ENCODE measurements at places on chromosomes 1 and 21. TPM values are rescaled to one million over a fixed set of nuclear protein-coding genes. Genes with fewer than 3 reads are reported as not detected.

DNA sequence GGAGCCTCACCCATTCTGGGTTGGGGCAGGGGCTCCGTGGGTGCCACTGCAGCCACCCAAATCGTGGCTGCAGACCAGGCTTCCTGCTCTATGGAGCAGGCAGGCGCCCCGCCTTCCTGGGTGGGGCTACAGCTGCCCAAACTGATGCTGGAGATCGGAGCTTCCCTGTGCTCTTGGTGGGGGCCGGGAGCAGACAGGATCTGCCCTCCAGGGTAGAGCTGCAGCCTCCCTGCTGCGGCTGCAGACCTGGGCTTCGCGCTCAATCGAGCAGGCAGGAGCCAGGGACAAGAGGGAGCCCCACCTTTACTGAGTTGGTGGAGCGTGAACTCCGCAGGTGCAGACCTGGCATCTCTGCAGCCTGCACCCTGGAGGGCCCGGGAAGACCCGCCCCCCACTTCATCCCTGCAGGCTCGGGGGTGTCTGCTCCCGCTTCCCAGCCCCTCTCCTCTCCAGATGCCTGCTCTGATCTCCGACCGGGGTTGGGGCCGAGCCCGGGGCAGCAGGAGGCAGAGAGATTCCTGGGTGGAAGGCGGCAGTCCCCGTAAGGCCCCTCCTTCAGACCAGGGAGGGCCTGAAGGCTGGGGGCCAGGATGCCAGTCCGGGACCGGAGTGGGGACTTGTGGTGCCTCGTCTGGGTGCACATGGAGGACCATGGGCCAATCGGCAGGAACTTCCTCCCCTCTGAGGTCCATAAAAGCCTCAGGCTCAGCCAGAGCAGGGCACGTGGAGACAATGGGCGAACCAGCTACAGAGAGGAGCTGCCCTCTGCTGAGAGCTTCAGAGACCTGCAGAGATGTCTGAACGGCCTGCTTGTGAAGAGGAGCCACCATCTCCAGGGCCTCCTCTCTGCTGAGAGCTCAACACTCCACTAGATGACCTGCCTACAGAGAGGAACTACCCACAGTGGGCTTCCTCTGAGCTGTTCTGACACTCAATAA is 359.3 kb downstream of the SMYD3 start:
- no peaks in the 10 kb centered on the region for H3K4me1 ChIP-seq
- peak; percentile 54 for DNase-seq
- no peaks in the 10 kb centered on the region for H3K27me3 ChIP-seq
- H3K4me3 ChIP-seq = no peak overlapping the region
- H3K36me3 ChIP-seq = peaks cover 9% of the 10 kb centered on the region

- H3K36me3 ChIP-seq = no peaks in the 10 kb centered on the region
- no peaks in the 10 kb centered on the region for H3K4me1 ChIP-seq
- no peak overlapping the region for H3K4me3 ChIP-seq
- H3K27ac ChIP-seq = no peak overlapping the region
- no peaks in the 10 kb centered on the region for H3K27me3 ChIP-seq
These were observed 3.9 kb downstream of the PKLR start for GRCh38 chr1:155297384-155297783.

DNA sequence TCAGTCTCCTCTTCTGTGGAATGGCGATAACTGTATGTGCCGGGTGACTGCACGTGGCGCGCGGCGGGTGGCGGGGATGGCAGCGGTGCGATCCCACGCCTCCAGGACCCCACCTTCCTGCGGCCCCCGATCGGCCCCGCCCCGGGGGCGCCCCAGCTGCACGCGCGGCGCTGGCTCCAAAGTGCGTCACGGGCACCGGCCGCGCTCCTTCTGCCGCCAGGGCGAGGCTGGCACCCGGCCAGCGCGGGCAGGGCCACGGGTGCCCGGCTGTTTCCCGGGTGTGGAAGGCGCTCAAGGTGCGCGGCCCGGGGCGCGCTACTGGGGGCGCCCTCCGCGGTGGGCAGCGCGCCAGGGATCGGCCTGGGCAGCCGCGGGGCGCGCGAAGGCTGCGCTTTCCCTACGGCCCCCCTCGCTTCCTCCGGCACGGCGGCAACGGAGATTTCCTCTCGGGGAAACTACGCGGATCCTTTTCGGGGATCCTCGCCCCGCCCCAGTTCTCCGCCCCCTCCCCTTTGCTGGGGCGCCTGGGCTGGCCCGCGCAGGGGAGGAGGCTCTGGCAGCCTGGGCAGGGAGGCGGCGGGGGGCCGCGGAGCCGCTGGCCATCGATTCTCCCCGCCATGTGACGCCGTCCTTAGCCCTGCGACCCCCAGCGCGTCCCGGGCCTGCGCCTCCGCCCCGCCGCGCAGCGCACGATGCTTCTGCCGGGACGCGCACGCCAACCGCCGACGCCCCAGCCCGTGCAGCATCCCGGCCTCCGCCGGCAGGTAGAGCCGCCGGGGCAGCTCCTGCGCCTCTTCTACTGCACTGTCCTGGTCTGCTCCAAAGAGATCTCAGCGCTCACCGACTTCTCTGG is at the start of gene EVA1C:
Gene EVA1C, plus strand, starts transcription at position 545 of the 853 bp plus-strand sequence. Its CDS starts 148 bp downstream, at position 693.
- H3K27ac ChIP-seq = no peak within 1 kb of the TSS
- H3K27me3 ChIP-seq = peaks cover 39% of the 10 kb centered on the region
- peak; percentile 69 for DNase-seq
- no peaks in the 10 kb centered on the region for H3K36me3 ChIP-seq

The JAM2 gene
- 2.6 TPM for total RNA-seq

The TRIM45 gene
- total RNA-seq = 10.3 TPM

- no peak overlapping the region for H3K27ac ChIP-seq
- no peak for DNase-seq
- no peak overlapping the region for H3K4me3 ChIP-seq
- no peaks in the 10 kb centered on the region for H3K36me3 ChIP-seq
- H3K4me1 ChIP-seq = no peaks in the 10 kb centered on the region
- no peaks in the 10 kb centered on the region for H3K27me3 ChIP-seq
These were observed 201.3 kb downstream of the MRPL39 start for GRCh38 chr21:25405984-25406383.

The ITGB2 gene
- 1.1 TPM for total RNA-seq

- H3K36me3 ChIP-seq = no peaks in the 10 kb centered on the region
- no peak overlapping the region for H3K4me3 ChIP-seq
- H3K27ac ChIP-seq = no peak overlapping the region
- H3K4me1 ChIP-seq = no peaks in the 10 kb centered on the region
- H3K27me3 ChIP-seq = peaks cover 16% of the 10 kb centered on the region
These were observed 1.9 kb upstream of the AK5 start for GRCh38 chr1:77279929-77280328.

DNA sequence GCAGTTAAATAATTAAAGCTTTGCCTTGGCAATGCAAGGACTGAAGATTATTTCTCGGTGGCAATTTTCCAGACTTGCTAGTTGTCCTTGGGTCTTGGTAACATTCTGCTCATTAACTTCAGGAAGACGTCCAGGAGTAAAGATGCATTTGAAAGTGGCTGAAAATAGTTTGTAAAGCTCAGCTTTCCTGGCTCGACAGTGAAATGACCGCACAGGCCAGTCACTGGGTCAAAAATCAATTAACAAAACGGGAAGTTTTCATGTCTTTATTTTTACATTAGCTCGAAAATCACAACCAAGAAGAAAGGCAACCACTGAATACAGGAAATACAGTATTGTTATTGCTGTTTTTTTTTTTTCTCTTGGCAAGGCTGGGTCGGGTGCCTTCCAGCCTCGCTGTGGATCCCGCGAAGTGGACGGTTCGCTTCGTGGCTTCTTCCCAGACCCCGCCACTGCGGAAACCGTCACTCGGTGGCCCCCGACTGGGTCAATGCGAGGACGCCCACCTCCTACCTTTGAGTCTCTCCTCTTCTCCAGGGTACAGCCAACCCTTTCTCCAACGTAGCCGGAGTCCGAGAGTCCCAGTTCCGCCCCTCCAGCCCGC is 479 bp upstream of the SNX7 start:
- no peaks in the 10 kb centered on the region for H3K36me3 ChIP-seq
- H3K27ac ChIP-seq = no peak overlapping the region
- DNase-seq = no peak
- H3K27me3 ChIP-seq = no peaks in the 10 kb centered on the region
- no peaks in the 10 kb centered on the region for H3K4me1 ChIP-seq

DNA sequence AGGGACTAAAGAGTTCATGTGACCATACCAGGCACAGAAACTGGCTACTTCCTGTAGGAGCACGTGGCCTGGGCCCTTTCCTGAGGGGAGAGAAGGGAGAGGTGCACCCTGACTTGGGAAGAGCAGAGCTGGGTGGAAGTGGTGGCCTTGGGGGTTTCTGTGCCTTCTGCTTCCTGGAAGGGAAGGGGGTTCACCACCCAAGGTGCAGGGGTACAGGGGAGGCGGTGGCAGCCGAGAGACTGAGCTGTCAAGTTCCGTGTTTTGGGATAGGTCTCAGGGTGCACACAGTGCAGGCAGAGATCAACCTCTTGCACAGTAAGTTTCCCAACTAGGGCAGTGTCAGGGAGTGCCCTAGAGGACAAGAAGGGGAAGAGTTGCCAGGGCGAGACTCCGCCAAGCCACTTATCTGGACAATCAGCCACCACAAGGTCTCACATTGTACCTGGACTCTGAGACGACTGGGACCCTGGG is 10.1 kb downstream of the HECTD3 start:
- H3K27ac ChIP-seq = no peak overlapping the region
- no peaks in the 10 kb centered on the region for H3K27me3 ChIP-seq
- H3K4me3 ChIP-seq = no peak overlapping the region
- peaks cover 39% of the 10 kb centered on the region for H3K36me3 ChIP-seq
- DNase-seq = no peak

The NADK gene
- total RNA-seq = 104 TPM

The CA6 gene
- total RNA-seq = not detected

The CASZ1 gene
- 2.3 TPM for total RNA-seq

The AK2 gene
- total RNA-seq = 159 TPM

DNA sequence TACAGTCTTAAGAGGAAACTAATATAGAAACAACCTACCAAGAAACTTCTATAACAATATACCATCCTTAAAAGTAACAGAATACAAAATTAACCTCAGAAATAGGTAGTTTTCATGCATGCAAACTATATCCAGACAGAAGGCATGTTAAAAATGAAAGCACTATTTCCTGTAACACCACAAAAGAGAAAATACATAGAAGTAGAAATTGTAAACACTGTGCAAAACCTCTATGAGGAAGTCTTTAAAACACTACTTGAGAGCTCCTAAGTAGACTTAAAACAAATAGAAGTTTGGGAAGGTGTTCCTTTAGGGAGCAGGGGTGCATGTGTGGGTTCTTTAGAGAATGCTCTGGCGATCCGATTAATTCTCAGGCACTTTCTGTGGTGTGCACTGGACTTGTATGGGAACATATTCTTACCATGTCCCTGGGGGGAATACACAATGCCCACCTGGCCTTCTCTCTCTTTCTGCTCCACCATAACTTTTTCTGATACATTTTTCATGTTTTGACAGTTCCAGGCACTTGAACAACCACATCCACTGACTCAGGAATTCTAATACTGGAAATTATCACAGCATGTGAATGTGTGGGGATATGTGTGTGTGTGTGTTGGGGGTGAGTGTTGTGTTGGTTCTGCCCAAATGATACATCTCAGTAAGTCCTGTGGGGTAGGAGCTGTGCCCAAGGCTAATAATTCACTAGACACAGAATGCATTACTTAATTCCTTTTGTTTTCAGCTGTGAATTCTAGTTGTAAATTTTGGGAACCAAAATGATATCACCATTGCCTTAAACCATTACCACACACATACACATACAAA is 866.3 kb upstream of the B3GALT2 start:
- no peak for DNase-seq
- H3K27ac ChIP-seq = no peak overlapping the region
- H3K27me3 ChIP-seq = no peaks in the 10 kb centered on the region
- no peaks in the 10 kb centered on the region for H3K36me3 ChIP-seq
- H3K4me1 ChIP-seq = no peaks in the 10 kb centered on the region
- no peak overlapping the region for H3K4me3 ChIP-seq

DNA sequence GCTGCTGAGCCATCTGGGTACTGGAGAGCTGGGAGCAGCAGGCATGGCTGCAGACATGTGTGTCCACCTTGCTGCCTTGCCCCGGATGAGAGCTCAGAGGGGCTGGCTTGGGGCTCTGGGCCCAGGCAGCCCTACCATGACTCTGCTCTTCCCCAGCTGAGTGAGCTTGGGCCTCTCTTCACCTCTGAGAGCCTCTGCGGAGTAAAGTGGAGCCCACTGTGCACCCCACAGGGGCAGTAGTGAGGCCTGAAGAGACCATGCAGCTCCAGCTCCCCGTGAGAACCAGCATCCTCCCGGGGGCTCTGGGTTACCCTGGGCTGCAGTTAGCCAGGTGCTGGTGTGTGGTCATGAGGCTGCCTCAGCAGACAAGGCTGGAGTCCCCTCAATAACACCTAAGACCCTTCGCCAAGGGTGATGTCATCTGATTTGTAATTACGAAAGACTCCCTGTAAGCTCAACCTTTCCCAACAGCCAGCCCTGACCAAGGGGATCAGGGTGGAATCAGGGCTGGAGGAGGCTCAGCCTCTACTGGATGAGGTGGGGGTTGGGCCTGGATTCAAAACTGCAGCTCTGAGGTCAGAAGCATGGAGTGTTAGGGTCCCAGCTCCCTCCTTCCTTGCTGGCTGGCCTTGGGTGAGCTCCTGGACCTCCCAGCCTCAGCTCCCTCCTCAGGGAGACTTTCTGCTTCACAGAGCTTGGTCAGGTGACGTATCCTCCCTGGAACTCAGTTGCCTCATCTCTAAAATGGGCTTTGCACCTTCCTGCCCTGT is 308.0 kb downstream of the MATN1 start:
- peak; percentile 24 for DNase-seq
- H3K27ac ChIP-seq = no peak overlapping the region
- H3K4me1 ChIP-seq = no peaks in the 10 kb centered on the region
- H3K36me3 ChIP-seq = no peaks in the 10 kb centered on the region
- no peak overlapping the region for H3K4me3 ChIP-seq

GRCh38 chr1:243921111-243921510 is 71.1 kb upstream of the AKT3 start:
- H3K4me3 ChIP-seq = no peak overlapping the region
- H3K27me3 ChIP-seq = peaks cover 4% of the 10 kb centered on the region
- no peaks in the 10 kb centered on the region for H3K36me3 ChIP-seq
- H3K27ac ChIP-seq = no peak overlapping the region
- peaks cover 2% of the 10 kb centered on the region for H3K4me1 ChIP-seq

- H3K4me1 ChIP-seq = no peaks in the 10 kb centered on the region
- H3K27me3 ChIP-seq = no peaks in the 10 kb centered on the region
- no peak for DNase-seq
These were observed 185.1 kb downstream of the FOXD2 start for GRCh38 chr1:47622776-47623556.

GRCh38 chr1:19866758-19867157 is 15.4 kb upstream of the OTUD3 start:
- H3K4me1 ChIP-seq = no peaks in the 10 kb centered on the region
- H3K27ac ChIP-seq = no peak overlapping the region
- peaks cover 9% of the 10 kb centered on the region for H3K36me3 ChIP-seq
- H3K4me3 ChIP-seq = no peak overlapping the region
- H3K27me3 ChIP-seq = no peaks in the 10 kb centered on the region

DNA sequence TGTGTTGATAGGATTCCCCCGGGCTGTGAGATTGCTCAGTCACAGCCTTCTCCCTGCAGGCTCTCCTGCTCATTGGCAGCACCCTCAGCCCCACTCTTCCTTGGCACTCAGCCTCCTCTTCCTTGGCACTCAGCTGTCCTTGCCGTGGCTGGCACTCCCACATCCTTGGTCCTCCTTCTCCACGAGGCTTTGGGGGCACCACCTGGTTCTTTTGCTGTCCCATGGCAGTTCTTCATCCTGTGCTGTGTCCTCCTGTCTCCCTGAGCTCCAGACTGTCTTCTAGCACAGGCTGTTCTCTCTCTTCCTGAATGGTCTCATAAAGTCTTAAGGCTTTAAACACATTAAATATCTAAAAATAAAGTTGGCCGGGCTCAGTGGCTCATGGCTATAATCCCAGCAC is 27.0 kb downstream of the PKNOX1 start:
- H3K36me3 ChIP-seq = peaks cover 61% of the 10 kb centered on the region
- no peaks in the 10 kb centered on the region for H3K4me1 ChIP-seq
- no peak for DNase-seq
- no peak overlapping the region for H3K27ac ChIP-seq

- H3K4me1 ChIP-seq = no peaks in the 10 kb centered on the region
- peaks cover 27% of the 10 kb centered on the region for H3K36me3 ChIP-seq
- no peak overlapping the region for H3K27ac ChIP-seq
- H3K27me3 ChIP-seq = no peaks in the 10 kb centered on the region
These were observed 841 bp downstream of the POFUT2 start for GRCh38 chr21:45286671-45287437.
